Urinary bladder (tissue), 4 donors: ENCODE measurements at places on chromosomes 1 and 21. TPM values are rescaled to one million over a fixed set of nuclear protein-coding genes. Genes with fewer than 3 reads are reported as not detected.

Gene SHE
- total RNA-seq: 17.7 TPM

DNA sequence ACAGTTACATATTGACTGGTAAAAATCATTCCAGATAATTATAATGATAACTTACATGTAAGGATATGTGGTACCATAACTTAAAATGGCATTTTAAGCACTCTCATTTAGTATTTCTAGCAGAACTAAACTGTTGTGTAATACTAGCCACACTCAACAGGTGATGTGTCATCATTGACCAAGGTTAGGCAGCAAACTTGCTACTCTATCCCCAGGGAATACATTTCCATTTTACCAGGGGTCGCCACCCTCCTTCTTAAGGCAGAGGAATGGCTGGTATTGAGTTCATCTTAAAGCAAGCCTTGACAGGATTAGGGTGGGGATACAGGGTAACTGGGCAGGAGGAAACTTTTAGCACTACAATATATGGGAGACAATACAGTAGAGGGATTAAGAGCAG, 259.8 kb upstream of the CAMK1G start:
- no peak for DNase-seq

Gene BSND
- total RNA-seq: not detected

- peak; percentile 85 for DNase-seq
These were observed 11.1 kb downstream of the IFFO2 start for GRCh38 chr1:18945401-18945849.

Gene FCRLA
- 0.48 TPM for total RNA-seq

Gene CNR2
- 0.11 TPM for total RNA-seq

Gene CD164L2
- not detected for total RNA-seq

DNA sequence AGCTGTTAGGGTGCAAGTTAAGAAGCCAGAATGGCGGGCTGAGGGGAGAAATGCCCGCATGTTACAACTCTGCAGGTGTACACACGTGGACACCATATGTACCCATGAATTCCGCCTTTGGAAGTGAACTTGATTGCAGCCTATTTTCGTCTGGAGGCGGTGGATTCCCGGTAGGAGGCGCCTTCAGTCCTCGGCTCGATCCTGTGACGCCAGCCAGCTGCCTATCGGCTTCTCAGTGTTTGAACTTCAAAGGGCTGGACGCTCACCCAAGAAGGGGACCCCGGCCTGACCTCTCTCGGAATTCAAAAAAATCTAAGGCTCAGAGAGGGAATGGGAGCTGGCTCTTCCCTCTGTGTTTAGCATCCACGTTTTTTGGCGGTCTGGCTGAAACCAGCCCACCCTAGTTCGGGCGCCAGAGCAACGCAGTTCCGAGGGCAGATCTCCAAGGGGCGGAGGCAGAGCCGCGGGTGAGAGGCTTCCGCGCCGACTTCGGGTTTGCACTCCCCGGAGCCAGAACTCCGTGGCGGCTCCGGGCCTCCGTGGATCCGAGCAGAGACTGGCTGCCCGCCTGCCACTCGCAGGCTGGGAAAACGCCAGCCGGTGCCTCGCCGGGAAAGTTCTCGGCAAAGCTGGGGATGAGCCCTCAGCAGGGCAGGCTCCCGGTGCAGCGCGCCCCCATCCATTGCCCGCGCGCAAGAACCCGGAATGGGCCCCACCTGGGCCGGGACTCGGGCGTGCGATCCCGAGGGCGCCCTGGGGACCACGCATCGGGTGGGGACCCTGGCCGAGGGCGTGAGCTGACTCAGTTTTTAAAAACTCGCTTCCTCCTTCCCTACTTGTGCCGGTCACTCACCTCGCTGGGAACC, 996 bp upstream of the TMEM51 start:
- peak; percentile 90 for DNase-seq

GRCh38 chr1:240399381-240399780, 212.6 kb downstream of the GREM2 start:
- DNase-seq: no peak

GRCh38 chr1:32223683-32224082, 1.5 kb downstream of the EIF3I start:
- no peak for DNase-seq

DNA sequence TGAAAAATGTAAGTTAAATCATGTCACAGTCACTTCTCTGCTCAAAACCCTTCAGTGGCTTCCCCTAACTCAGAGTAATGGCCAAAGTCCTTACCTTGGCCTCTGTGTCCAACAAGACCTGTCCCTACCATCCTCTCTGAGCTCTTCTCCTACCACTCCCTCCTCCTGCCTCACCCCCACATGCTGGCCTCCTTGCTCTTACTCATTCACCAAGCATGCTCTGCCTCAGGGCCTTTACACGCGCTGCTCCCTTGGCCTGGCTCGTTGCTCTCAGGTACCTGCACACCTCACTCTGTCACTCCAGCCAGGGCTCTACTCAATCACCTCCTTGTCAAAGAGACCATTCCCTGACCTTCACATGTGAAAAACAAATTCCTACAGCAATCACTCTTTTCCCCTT, 54.2 kb downstream of the SEC16B start:
- no peak for DNase-seq

Gene SYT11
- total RNA-seq: 36.4 TPM

GRCh38 chr21:45015469-45015860, 58.9 kb upstream of the ADARB1 start:
- no peak for DNase-seq

DNA sequence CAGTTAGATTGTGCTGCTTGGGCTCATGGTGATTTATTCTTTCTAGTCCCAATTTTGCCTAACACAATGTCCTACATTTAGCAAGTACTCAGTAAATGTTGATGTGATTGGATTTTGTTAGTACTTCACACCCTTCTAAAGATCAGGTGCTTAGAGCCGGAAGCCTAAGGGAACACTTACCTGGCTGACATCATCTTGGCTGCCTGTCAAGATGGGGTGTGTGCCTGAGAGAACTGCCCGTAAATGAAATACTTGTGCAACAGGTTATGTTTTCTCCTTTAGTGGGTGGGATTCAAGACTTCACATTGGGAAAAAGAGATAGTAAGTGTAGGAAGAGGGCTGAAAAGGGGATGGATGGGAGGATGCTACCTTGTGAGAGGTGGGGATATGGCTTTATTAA, 75.5 kb upstream of the MACF1 start:
- DNase-seq: peak; percentile 69

- DNase-seq: no peak
These were observed 15.6 kb upstream of the AIM2 start for GRCh38 chr1:159092036-159092760.

GRCh38 chr21:39869141-39869818, 2.0 kb downstream of the PCP4 start:
- DNase-seq: no peak

Gene XCL2
- total RNA-seq: not detected

DNA sequence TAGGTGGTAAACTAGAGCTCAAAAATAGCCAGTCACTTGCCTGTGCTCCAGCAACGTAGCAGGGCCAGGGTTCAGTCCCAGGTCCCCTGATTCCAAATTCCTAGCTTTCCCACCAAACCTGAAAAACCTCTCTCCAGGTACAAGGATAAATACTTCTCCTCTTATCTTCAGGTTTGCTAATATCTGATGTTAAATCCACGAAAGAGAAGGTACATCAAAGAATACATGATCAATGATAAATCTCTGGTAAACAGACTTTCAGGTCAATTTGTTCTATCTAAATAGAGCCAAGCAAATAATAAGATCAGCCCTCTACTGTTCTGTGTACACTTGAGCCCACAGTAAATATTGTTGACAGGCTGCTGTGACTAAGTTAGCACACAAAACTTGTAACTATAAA, 52.1 kb upstream of the AKT3 start:
- no peak for DNase-seq

Gene PNRC2
- total RNA-seq: 156 TPM

Gene CCDC190
- total RNA-seq: 0.26 TPM

DNA sequence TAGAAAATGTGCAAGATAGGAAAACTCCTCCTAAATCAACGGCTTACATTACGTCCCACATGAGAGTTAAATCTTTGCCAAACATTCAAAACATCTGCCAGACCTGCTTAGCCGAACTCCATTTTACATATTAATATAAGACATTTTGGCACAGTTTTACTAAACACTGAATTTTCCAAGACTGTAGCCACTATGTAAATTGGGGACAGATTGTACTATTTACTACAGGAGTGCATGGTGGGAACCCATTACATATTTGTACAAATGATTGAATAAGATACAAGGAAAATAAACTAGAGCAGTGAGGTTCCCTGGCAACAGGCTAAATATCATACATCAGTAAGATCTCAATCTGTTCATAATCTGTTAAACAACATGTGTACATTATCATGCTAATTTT, 1234.4 kb downstream of the KCNT2 start:
- no peak for DNase-seq

Gene DMRTB1
- total RNA-seq: not detected

GRCh38 chr1:17237561-17237903, 11.4 kb upstream of the PADI3 start:
- DNase-seq: no peak

DNA sequence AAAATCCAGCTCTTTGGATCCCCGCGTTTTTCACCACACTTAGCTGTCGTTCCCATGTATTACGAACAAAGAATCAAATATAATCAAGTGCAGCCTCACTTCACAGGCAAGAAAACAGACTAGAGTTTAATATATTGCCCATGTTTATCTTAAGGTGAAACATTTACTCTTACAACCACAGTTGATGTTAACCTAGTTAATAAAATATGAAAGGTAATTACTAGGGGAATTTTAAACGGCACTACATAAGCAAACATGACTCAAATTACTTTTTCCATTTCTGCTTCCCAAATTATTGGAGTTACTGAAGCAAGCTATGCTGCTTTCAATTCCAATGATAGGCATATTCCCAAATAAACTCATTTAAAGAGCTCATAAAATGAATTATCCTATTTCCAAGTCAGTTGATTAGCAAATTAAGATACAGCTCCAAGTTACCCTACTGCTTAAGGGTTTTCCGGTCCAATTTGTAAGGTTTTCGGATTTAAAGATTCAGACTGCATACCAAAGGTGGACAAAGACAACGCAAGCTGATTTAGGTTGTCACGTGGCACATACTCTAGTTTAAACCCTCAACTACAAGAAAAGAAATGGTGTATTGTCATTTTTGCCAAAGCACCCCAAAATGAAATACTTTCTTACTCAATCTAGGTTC, 5.9 kb downstream of the COX20 start:
- no peak for DNase-seq

Gene CYP4Z1
- total RNA-seq: 0.53 TPM

- DNase-seq: no peak
These were observed 22.7 kb downstream of the POFUT2 start for GRCh38 chr21:45264912-45265515.

Gene TMEM52
- not detected for total RNA-seq

DNA sequence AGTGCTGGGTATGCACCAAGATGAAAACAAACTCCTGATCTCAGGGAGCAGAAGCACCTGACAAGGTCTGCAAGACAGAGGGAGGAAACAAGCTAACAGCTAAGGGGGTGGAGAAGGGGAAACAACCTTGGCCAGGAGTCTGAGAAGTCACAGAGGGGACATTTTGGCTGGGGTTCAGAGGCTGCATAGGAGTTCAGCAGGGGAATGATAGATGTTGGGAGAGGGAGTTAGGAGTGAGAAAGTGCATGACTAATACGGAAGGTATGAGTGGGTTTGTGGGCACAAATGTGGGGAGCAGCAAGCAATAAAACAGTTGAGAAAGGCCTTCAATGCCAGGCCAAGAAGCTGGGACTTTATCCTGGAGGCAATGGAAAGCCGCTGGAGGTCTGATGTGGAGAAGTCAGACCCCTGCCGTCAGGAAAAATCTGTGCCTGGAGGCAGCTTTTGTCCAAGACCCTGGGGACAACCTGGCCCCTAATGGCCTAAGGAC, 16.4 kb downstream of the EPHA2 start:
- no peak for DNase-seq

Gene WNT9A
- total RNA-seq: 2.7 TPM

DNA sequence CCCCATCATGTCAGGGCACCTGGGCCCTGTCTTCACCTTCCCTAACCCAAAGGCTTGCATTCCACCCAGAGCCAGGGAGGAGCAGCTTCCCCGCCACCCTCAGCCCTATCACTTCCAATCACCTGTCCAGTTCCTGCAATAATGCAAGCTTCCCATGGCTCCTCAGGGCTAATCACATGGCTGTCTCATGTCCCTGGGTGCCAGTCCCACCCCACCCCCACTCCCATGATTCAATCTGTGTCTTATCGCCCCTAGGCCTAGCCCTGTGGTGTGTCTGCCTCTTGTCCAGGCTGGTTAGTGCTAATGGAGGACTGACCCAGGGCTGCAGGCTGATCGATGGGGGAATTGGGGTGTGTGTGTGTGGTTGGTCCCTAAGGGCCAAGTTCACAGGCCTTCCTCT, 11.0 kb upstream of the PEAR1 start:
- no peak for DNase-seq

Gene GJA5
- 16.3 TPM for total RNA-seq

GRCh38 chr1:221765527-221765926, 23.6 kb upstream of the DUSP10 start:
- no peak for DNase-seq
